ENCODE measurements at places on chromosomes 6 and 20.

DNA sequence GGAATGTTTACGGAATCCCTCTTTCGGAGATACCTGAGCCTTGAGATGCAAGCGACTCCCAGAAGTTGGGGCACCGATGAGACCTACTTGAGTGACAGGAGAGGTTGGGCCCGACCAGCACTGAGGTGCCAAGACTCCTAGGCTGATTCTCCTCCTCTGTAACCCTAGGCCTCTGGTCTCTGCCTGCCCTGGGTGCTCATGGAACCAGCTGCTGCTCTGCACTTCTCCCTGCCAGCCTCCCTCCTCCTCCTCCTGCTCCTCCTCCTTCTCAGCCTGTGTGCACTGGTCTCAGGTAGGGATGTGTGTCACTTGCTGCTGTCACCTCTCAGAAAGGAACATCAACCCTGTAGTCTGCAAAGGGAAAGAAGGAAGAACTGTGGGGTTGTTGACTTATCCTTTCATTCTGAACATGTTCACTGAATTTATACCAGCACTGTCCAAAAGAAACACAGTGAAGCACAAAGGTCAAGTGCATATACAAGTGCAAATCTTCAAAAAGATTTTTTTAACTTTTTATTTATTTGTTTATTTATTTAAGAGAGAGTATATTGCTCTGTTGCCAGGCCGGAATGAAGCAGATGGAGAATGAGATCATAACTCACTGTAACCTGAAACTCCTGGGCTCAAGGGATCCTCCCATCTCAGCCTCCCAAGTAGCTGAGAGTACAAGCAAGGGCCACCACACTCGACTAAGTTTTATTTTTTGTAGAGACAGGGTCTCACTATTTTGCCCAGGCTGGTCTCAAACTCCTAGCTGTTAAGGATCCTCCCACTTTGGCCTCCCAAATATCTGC is 913 bp downstream of the BTN2A2 start:
- DNase-seq: peak; percentile 40

DNA sequence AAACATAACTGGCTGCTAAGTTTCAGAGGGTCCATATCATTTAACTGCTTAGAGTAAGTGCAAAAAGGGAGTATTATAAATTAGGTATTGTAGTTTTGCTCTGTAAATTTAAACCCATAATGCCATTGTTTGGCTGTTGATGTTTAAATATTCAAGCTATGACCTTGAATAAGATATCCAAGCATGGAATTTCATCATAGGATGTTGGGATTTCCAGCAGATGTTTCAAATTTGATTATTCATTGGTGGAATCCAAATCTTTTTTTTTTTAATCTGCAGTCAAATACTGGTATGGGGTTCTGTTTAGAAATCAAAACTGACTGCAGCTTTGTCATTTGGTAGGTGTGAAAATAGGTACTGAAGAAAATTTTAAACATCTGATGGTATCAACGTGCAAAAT is 161.0 kb downstream of the KHDC1L start:
- DNase-seq: no peak

DNA sequence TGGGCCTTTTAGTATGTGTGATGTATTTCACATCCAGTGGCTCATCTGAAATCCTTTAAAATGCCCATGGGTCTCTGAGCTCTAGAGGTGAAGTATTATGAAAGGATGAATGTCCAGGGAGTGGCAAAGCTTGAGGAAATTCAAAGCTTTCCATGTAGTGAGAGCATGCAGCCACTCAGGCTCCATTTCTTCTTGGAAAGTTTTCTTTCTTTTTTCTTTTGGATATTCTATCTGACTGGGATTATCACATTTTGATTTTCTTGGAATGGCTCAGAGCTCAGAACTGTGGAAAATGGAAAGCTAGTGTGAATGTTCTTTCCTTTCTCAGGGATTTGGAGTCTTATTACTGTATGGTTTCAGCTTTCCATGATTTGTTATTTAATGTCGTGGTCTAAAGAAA is 397.4 kb downstream of the CD109 start:
- no peak for DNase-seq

- no peak for DNase-seq
Observed at GRCh38 chr6:2863901-2864300, 22.2 kb upstream of the SERPINB1 start.

GRCh38 chr6:160679402-160679769 is 15.3 kb upstream of the LPA start:
- DNase-seq: no peak

DNA sequence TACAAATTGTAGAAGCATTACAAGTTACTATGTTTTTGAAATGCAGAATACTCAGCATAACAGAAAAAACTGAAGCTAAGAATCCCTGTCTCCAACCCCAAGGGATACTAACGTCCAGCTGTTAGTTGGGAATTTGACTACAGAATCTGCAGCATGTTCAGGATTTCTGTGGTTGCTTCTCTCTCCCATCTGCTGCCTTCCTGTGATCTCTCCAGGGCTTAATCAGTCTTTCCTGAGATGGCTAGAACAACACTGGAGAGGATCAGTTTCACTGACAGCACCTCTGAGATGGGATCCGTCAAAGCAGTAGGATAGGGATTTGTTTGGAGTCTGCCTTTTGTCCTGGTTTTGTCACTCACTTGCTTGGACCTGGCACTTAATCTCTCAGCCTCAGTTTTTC is 73.3 kb upstream of the NUP153 start:
- DNase-seq: no peak

GRCh38 chr6:169082817-169083507 is 170.7 kb downstream of the THBS2 start:
- no peak for DNase-seq

DNA sequence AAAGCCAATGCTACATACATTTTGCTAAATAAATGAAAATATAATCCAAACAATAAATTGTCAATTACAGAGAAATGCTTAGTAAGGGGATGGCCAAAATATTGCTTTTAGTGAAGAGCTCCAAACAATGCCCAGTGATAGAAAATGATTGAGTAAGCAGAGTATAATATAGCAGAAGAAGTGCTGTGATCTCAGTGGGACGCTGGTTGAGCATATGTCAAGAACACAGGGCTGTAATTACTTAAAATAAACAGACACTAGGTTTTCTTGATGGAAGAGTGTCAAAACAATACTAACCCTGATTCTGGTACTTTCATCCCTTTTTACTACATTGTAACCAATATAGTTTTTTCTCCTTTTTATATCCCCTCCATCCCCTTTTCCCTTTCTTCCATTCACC is 150.3 kb downstream of the GRIK2 start:
- no peak for DNase-seq

GRCh38 chr20:9989066-9989724 is 45.6 kb upstream of the ANKEF1 start:
- DNase-seq: no peak

- DNase-seq: no peak
Observed at GRCh38 chr20:14569641-14570040, 232.2 kb upstream of the FLRT3 start.

DNA sequence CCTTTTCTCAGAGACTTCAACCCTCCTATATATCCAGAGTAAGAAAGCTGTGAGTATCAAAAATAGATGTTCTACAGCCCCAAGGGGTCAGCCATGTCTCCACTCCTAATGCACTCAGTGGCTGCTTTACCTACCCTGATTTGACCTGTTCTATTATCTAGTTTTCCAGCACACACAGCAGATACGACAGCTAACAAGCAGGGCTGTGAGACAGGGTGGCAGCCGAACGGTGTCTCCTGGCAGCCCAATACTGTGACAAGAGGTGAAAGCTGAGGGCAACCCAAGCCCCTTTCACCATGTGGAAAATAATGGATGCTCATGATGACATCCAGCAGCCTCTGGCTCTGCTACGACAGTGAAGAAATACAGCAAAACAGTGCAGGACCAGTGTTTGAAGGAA is 67.9 kb downstream of the KIF13A start:
- DNase-seq: no peak

- no peak for DNase-seq
Observed at GRCh38 chr6:142825760-142826159, 119.2 kb downstream of the HIVEP2 start.

- DNase-seq: no peak
Observed at GRCh38 chr6:14634072-14634471, 516.5 kb downstream of the CD83 start.

- no peak for DNase-seq
Observed at GRCh38 chr6:140846503-140847261, 1286.0 kb upstream of the GJE1 start.

GRCh38 chr6:53701333-53702218 is 36.0 kb upstream of the KLHL31 start:
- no peak for DNase-seq

DNA sequence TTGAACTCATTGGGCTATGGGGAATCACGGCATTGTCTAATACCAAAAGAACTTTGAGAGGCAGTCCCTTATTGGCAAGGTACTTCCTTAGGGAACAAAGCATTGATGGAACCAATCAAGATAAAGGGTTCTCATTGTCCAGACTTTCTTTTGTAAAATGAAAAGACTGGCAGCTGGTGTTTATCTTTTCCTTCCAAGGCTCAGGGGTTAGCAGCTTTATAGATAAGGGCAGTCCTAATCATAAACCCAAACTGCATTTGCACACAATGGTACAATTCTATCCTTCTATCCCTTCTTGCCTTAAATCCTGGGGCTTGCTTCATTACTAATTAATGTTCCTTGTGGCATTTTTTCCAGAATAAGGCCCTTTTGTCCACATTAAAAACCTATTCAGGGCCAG is 28.6 kb downstream of the CDK19 start:
- no peak for DNase-seq

GRCh38 chr20:56359212-56360132 is 698 bp downstream of the FAM210B start:
- peak; percentile 66 for DNase-seq

DNA sequence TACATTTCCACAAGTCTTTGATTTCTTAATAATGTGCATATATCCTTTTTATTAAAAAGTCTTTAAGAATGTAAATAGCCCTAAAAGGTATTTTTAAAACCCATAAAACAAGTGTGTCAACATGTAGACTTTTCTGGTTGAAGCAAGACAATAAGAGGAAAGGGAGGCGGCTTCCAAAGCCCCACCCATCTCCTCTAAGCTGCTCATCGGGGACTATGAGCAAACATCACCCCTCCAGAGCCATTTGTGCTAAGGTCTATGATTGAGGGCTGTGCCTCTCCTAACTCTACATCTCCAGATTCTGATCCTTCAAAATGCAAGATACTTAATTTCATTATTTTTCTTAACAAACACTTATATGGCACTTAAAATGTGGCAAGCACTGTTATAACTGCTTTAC is 2.5 kb upstream of the NAA20 start:
- no peak for DNase-seq

Measured in ovary (tissue), 10 donors.